ENCODE measurements at places on chromosomes 2 and 18. TPM values are rescaled to one million over a fixed set of nuclear protein-coding genes. Genes with fewer than 3 reads are reported as not detected.

- DNase-seq, result no peak
These were observed 18.5 kb downstream of the PLEKHM3 start for GRCh38 chr2:208006833-208007232.

GRCh38 chr2:173153301-173153885, 77.7 kb downstream of the MAP3K20 start:
- no peak for DNase-seq

DNA sequence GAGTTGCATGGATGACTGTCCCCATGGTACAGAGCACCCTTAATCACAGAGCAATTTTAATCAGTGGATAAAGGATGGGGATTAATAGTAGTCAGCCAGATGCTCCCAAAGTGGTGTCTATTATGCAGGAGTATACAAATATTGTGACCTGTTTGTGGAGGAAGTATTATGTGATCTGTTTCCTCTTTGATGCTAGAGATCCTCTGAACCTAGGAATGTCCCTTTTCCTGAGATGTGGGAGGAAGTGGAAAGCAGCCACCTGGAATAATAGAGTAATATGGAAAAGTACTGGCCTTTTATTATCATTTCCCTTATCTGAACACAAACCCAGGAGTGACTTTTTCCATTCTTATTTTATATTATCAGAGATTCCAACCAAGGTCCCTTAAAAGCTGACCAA, 94.2 kb upstream of the EFEMP1 start:
- DNase-seq, result no peak

DNA sequence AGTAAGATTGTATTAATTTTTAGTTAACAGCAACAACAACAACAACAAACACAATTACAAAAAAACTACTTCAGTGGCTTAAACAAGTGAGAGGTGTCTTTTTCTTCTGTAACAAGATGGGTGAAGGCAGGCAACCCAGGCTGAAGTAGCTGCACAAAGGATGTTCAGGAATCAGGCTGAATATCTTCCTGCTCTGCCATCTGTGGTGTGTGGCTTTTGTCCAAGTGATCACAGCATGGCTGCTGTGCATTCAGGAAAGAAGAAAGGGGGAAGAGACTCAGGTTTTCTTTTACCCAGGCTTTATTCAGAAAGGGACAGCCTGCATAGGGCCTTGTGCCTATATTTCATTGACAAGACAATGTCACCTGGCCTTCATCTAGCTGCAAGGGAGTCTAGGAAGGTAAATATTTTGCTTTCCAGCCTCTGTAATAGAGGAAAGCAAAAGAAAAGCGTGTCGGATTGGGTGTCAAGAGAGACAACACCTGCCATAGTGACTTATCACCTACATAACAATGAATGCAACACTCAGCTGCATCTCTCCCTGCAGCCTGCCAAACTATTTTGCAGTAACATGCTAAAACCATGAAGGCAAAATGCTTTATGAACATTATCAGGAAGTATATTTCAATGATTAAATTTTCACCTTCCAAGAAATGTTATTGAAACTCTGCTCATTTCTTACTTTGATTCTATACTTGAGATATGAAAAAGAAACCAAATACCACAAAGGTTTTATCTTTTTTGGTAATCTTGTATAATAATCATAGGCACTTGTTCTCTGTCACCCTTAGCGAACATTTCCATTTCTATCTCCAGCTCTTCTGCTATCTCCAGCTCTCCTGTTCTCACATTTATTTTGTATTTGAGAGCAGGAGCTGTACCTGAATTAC, 14.6 kb downstream of the G6PC2 start:
- DNase-seq, result no peak

TUBA4B gene
- total RNA-seq, result not detected

TLX2 gene
- 6.6 TPM for total RNA-seq

- DNase-seq, result no peak
These were observed 403 bp downstream of the TMEM127 start for GRCh38 chr2:96265349-96265839.

TTLL4 gene
- total RNA-seq, result 23.3 TPM

ASTL gene
- total RNA-seq, result not detected

- DNase-seq, result no peak
These were observed 68.6 kb downstream of the BARD1 start for GRCh38 chr2:214740867-214741395.

BUB1 gene
- 5.4 TPM for total RNA-seq
